ENCODE measurements at places on chromosomes 5 and 9.

DNA sequence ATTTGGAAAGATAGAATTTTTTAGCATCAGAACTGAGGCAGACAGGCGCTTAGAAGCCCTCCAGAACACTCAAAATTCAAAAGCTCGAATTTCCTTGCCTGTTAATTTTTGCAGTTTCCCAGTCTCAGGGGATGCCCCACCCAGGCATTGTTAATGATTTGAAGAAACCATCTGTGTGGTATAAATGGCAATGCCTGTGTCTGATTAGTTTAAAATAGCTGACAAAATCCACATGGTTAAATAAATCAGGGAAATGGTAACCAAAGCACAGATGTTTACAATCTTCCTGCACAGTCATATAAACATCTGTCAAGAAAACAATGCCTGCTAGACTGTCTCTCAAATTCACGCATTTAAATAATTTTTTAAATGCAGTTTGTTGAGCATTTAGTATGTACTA lies 185.2 kb upstream of the RGMB start:
- DNase-seq: no peak

DNA sequence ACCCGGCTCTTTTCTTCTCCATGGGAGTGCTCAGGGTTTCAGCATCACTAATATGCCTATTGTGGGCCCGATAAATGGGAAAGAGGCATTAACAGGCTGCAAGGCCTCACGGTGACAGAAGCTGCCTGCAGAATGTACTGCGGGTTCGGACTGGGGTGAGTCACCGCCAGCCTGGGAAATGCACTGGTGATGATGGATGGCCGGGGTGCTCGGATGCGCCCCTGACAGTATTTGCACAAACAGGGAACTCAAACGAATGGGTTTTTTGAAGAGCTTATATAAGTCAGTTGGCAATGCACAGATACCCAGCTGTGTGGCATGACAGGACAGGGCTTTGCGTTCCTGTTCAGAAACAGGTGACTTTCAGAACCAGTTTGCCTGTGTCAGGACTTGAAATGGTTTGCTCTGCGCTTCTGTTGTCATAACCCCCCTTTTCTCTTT lies 42.0 kb upstream of the PITX1 start:
- DNase-seq: no peak

DNA sequence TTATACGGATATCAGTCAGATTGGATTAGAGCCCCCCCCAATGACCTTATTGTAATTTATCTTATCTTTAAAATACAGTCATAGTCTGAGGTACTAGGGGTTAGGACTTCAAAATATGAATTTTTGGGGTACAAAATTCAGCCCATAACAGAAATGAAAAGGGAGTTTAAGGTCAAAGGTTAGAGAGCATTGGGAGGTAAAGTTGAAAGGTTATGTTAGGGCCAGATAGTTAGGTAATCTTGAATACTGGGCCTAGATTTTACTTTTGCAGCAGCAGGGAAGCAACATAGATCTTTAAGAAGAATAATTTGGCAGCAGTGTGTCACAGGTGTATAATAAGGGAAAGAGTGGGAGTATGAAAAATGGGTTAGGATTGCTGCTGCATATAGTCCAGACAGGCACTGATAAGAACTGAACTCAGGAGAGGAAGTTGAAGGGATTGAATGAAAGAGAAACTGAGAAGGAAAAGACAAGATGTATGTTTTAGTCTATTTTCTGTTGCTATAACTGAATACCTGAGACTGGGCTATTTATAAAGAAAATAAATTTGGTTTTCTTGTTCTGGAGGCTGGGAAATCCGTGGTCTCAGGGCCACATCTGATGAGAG lies 10.7 kb upstream of the GCNT4 start:
- DNase-seq: no peak

- DNase-seq: no peak
These were observed 58.8 kb downstream of the COL27A1 start for GRCh38 chr9:114214181-114214580.

DNA sequence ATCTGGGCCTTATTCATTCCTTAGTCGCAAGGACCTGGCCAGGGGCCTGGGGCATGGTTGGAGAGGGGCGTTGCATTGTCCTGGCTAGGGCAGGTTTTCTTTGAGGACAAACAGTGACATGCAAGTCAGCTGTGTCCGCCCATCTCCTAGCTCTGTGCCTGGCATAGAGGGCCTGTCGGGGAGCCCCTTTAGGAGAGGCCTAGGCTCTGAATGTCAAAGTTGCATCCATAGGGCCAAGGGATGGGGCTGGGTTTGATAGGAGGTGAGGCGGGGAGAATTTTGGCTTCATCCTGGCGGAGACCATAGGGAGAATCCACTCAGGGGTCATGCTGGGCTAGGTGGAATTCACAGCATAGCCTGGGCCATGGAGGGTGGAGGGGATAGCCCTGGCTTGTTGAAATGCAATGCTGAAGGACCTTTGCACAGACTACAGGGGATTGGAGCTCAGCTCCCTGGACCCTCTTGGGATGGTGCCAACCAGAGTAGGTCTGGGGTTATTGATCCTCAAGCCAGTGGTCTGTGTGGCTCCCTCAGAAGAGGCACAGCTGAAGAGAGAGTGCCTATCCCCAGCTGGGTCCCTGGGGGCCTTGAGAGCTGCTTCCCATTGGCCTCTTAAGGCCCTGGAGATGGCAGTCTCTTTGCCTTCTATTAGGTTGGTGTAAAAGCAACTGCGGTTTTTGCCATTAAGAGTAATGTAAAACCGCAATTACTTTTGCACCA lies 104.0 kb downstream of the RGS3 start:
- DNase-seq: no peak

DNA sequence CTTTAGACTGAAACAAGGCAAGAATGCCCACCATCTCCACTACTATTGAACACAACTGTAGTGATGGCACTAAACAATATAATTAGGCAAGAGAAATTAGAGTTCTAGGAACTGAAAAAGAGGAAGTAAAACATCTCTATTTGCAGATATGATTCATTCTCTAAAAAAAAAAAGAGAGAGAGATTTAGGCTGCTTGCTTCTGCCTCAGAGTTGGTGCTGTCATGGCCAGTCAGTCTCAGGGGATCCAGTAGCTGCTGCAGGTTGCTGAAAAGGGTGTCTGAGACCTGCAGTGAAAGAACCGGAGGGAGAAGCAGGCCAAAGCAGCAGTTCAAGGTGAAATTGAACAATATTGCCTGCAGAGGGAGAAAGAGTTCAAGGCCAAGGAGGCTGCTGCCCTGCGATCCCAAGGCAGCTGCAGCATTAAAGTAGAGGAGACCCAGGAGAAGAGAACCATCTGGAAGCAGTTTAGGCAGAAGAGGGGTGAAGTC lies 72.5 kb downstream of the AP3B1 start:
- peak; percentile 1 for DNase-seq

DNA sequence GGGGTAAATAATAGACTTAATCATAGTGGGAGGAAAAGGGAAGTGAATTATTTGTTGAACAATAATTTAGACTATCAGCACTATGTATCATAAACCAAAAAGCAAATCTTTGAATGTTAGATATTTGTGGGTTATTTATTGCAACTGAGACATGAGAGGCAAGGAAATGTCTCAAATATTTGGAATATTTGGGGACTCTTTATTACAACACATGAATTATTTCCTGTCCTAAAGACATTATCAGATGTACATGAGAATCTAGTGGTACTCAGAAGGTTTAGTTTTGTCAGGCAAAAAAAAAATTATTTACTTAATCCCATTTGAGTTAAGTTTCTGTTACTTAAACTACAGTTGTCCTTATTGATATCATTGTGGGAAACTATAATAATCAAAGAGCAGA lies 91.1 kb downstream of the TLR4 start:
- DNase-seq: no peak

GRCh38 chr5:38922199-38922598 lies 76.4 kb downstream of the OSMR start:
- DNase-seq: peak; percentile 8

GRCh38 chr9:22116758-22117157 lies 107.7 kb upstream of the CDKN2B start:
- DNase-seq: no peak

GRCh38 chr9:6822696-6823095 lies 64.9 kb downstream of the KDM4C start:
- DNase-seq: no peak

- DNase-seq: no peak
These were observed 49.5 kb downstream of the ADAMTS2 start for GRCh38 chr5:179295778-179296149.

- no peak for DNase-seq
These were observed 104.2 kb upstream of the HCN1 start for GRCh38 chr5:45800331-45800730.

- no peak for DNase-seq
These were observed 573.3 kb upstream of the RORB start for GRCh38 chr9:73923796-73924195.

- peak; percentile 12 for DNase-seq
These were observed at the start of gene EPB41L4A for GRCh38 chr5:112419164-112419985. TSS of gene EPB41L4A (minus strand) at chr5:112419277. CDS start at chr5:112419039, 238 bp downstream.

DNA sequence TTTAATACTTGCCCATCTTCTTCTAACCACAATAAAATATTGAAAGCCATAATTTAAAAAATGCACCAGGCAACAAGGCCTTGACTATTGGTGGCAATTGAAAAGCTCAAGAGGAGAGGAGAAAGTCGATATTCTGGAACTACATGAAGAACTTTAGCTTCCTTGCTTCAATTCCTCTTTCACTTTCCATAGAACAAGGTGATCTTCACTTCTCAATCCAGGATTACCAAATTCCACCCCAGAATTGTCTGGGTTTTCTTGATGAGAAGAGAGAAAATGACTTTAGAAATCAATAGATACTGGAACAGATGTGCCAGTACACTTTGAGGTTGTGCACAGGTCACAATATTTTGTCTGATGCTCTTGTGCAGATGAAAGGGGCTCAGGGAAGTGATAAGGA lies 52.2 kb downstream of the PTCD2 start:
- no peak for DNase-seq

- no peak for DNase-seq
These were observed 267.7 kb downstream of the ADAMTS6 start for GRCh38 chr5:65213921-65214525.

- no peak for DNase-seq
These were observed 644 bp downstream of the IER5L start for GRCh38 chr9:129177443-129177790.

Measured in T-helper 2 cell (primary cell).